A549 treated with ZK216348 at 1 μM for 4 hours (cell line): ENCODE measurements at places on chromosomes 6 and 20. TPM values are rescaled to one million over a fixed set of nuclear protein-coding genes. Genes with fewer than 3 reads are reported as not detected.

GRM1 gene
- total RNA-seq: 0.02 to 0.11 TPM in 2 of 5 replicates, not detected in the others

TPBG gene
- 32.6 to 47.3 TPM (median 41.3 TPM) in 5 replicates for total RNA-seq

SLC26A8 gene
- not detected in 5 replicates for total RNA-seq

MAFB gene
- total RNA-seq: 0.07 to 0.14 TPM (median 0.09 TPM) in 5 replicates

TSBP1 gene
- total RNA-seq: not detected in 5 replicates

GSTA1 gene
- total RNA-seq: not detected in 5 replicates

GRM4 gene
- 0.09 to 0.17 TPM (median 0.16 TPM) in 4 of 5 replicates, not detected in the other for total RNA-seq

HNF4A gene
- 11.4 to 21.3 TPM (median 16.5 TPM) in 5 replicates for total RNA-seq

SRMS gene
- total RNA-seq: 0.18 to 0.22 TPM in 2 of 5 replicates, not detected in the others

BPIFB6 gene
- not detected in 5 replicates for total RNA-seq

SLC2A4RG gene
- total RNA-seq: 51.4 to 112 TPM (median 99.3 TPM) in 5 replicates

TNFRSF21 gene
- total RNA-seq: 17.3 to 21.9 TPM (median 18.6 TPM) in 5 replicates

ZNFX1 gene
- 20.2 to 28.1 TPM (median 25.1 TPM) in 5 replicates for total RNA-seq

SNAP25 gene
- total RNA-seq: 11.5 to 20.3 TPM (median 15.3 TPM) in 5 replicates

TUBB2B gene
- total RNA-seq: 10.7 to 14.6 TPM (median 13.2 TPM) in 5 replicates

GRIK2 gene
- total RNA-seq: 0.21 to 0.57 TPM (median 0.47 TPM) in 5 replicates

VSTM2L gene
- 10.6 to 19.8 TPM (median 15.5 TPM) in 5 replicates for total RNA-seq

MCM8 gene
- 17.5 to 26.2 TPM (median 21.8 TPM) in 5 replicates for total RNA-seq

TRMT11 gene
- 9.8 to 13.4 TPM (median 11.1 TPM) in 5 replicates for total RNA-seq

PRDM13 gene
- 0.45 to 1.2 TPM (median 0.99 TPM) in 5 replicates for total RNA-seq

B3GAT2 gene
- 0.02 to 0.05 TPM in 2 of 5 replicates, not detected in the others for total RNA-seq

EPM2A gene
- total RNA-seq: 3.1 to 5.0 TPM (median 3.2 TPM) in 5 replicates

NAA20 gene
- total RNA-seq: 125 to 184 TPM (median 143 TPM) in 5 replicates

CRISP3 gene
- total RNA-seq: not detected in 5 replicates

MOCS1 gene
- total RNA-seq: 1.7 to 2.0 TPM (median 1.9 TPM) in 5 replicates

SSTR4 gene
- 0.17 to 0.35 TPM (median 0.25 TPM) in 4 of 5 replicates, not detected in the other for total RNA-seq

RPL10A gene
- total RNA-seq: 1,342 to 1,550 TPM (median 1,448 TPM) in 5 replicates

WFDC8 gene
- not detected in 5 replicates for total RNA-seq

SCGN gene
- total RNA-seq: 0.13 to 0.26 TPM (median 0.17 TPM) in 3 of 5 replicates, not detected in the others

ZC3H12D gene
- total RNA-seq: 0.09 to 0.23 TPM in 2 of 5 replicates, not detected in the others

PXMP4 gene
- 2.8 to 7.4 TPM (median 5.8 TPM) in 5 replicates for total RNA-seq

FRS3 gene
- 1.5 to 3.3 TPM (median 2.3 TPM) in 5 replicates for total RNA-seq

KCNG1 gene
- total RNA-seq: 12.9 to 34.4 TPM (median 21.2 TPM) in 5 replicates

CTCFL gene
- not detected in 5 replicates for total RNA-seq

IRF4 gene
- total RNA-seq: 0.15 to 2.0 TPM (median 0.40 TPM) in 5 replicates

KHDC1 gene
- 2.4 to 4.2 TPM (median 3.5 TPM) in 5 replicates for total RNA-seq

MOG gene
- total RNA-seq: not detected in 5 replicates
